ENCODE measurements at places on chromosomes 4 and X. TPM values are rescaled to one million over a fixed set of nuclear protein-coding genes. Genes with fewer than 3 reads are reported as not detected.

GRCh38 chr4:67522230-67522629 is 23.1 kb downstream of the CENPC start:
- no peak for DNase-seq

CAPN6 gene
- 0.14 TPM for total RNA-seq

DNA sequence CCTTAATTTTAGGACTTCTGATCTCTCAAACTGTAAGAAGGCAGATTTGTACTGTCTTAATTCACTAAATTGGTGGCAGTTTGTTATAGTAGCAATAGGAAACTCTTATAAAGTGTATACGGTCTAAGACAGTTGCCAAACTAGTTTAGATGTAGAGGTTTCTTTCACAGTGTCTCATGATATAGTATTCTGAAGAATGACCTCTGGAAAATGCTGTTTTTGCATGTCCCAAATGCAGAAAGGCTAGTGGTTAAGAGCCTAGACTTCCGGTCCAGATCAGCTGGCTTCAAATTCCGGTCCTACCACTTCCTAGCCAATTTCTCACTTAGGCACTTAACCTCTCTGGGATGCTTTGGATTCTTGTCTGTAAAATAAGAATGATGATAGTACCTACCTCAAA is 538.5 kb downstream of the CENPC start:
- DNase-seq, result no peak

GRCh38 chr4:153260553-153261300 is 56.5 kb downstream of the TRIM2 start:
- no peak for DNase-seq

MAGEA2B gene
- not detected for total RNA-seq

- DNase-seq, result no peak
Measured at GRCh38 chr4:113499696-113500095, 261.8 kb downstream of the CAMK2D start.

DNA sequence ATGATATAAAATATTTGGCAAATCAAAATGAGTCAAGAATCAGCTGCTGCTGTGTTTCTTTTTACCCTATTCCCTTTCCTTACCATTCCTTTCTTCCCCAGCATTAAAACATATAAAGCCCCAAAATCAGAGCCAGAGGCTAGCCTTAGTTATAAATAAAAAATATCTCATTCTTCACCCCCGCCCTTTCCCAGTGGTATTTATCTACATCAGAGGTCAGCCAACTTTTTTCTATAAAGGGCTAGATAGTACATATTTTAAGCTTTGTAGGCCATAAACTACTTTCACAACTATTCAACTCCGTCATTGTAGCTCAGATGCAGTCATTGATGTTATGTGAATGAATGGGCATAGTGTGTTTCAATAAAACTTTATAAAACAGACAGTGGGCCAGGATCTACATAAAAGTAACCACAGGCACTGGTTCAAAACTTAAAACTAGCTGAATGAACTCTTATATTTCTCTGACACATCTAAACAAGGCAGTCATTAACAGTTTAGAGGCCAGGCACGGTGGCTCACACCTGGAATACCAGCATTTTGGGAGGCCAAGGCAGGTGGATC is 30.5 kb upstream of the TCEANC start:
- no peak for DNase-seq

DNA sequence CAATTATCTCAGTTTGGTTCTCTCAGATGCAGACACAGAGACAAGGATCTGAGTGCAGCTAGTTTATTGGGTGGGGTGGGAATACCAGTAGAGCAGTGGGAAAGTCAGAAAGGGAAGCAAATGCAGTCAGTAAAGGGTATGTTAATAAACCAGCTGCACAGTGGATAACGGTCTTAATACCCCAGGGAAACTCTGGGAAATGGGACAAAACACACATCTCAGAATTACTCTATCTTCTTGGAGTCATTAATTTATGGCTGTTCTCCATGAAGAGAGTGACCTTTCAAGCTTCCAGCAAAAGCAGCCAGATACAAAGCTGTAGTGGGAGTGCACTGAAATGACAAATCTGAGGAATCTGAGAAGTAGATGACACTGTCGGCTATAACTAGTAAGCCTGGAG is 73.3 kb upstream of the NALF2 start:
- DNase-seq, result no peak

GRCh38 chrX:110852180-110852579 is 56.6 kb upstream of the CHRDL1 start:
- DNase-seq, result no peak

FGFBP2 gene
- total RNA-seq, result 1.8 TPM

ATP2B3 gene
- total RNA-seq, result not detected

All from posterior vena cava (tissue), 2 donors.